Heart left ventricle (tissue), 16 donors: ENCODE measurements at places on chromosomes 12 and 14. TPM values are rescaled to one million over a fixed set of nuclear protein-coding genes. Genes with fewer than 3 reads are reported as not detected.

- H3K4me3 ChIP-seq, result no peak overlapping the region
- H3K27ac ChIP-seq, result no peak overlapping the region
- no peaks in the 10 kb centered on the region for H3K4me1 ChIP-seq
- no peaks in the 10 kb centered on the region for H3K36me3 ChIP-seq
- DNase-seq, result no peak
Observed at GRCh38 chr14:83764656-83765599, 1765.0 kb upstream of the FLRT2 start.

LRFN5 gene
- total RNA-seq, result 0.70 TPM

KCNJ8 gene
- total RNA-seq, result 74.4 TPM

DNA sequence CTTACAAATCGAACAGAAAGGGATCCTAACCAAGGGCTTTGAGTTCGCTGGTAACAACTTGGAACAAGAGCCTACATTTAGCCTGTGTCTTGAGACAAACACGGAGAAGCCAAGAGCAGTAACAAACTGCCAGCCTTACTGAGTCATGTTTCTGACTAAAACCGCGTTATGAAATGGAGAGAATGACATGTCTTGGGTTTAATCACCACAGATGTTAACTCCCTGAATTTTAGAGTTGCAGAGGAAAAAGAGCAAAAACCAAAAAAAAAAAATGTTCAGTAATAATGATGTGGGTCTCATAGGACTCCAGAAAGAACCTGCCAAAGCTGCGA, 1.0 kb downstream of the BLTP3B start:
- no peaks in the 10 kb centered on the region for H3K36me3 ChIP-seq
- H3K4me3 ChIP-seq, result peak overlapping the region; percentile 98
- no peak for DNase-seq
- H3K27me3 ChIP-seq, result no peaks in the 10 kb centered on the region

- peak within 1 kb of the TSS; percentile 81 for H3K4me3 ChIP-seq
- no peaks in the 10 kb centered on the region for H3K4me1 ChIP-seq
- peak; percentile 63 for DNase-seq
- peak within 1 kb of the TSS; percentile 87 for H3K27ac ChIP-seq
- no peaks in the 10 kb centered on the region for H3K27me3 ChIP-seq
Observed at GRCh38 chr12:51270067-51270950, at the start of gene SMAGP. Gene SMAGP, minus strand, starts transcription at chr12:51270415. Its CDS starts 1,137 bp downstream, at chr12:51269278.

DNA sequence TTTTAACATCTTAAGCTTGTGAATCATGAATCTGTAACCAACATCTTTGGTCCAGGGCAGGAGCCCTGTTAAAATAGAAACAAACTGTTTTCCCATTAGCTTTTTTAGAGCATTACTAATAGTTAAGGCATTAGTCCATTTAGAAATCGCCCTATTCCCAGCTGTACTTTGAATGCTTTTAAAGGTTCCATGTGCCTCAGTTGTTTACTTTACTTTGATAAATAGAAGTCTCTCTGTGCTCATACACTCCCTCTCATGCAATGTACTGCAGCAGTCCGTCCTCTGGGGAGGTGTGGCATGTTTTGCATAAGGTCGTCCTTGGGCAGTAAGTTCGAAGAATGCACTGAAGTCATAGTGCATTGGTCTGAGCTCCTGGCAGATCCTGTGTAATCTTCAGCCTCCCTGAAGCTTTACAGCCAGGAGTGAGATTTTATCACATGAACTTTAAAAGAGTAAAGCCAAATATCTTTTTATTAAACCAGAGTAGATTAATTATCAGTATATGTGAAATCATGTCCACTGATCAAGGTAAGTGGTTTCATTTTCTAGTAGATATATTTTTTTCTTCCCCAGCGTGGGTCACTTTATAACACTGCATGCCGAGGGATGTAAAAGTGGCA, 134.7 kb downstream of the FGD4 start:
- H3K36me3 ChIP-seq, result no peaks in the 10 kb centered on the region
- DNase-seq, result peak; percentile 57
- H3K4me1 ChIP-seq, result peaks cover 27% of the 10 kb centered on the region
- no peaks in the 10 kb centered on the region for H3K27me3 ChIP-seq
- peak overlapping the region; percentile 77 for H3K27ac ChIP-seq

ALDH1L2 gene
- total RNA-seq, result 4.1 TPM

- no peaks in the 10 kb centered on the region for H3K27me3 ChIP-seq
- H3K4me3 ChIP-seq, result no peak overlapping the region
- DNase-seq, result no peak
- no peaks in the 10 kb centered on the region for H3K4me1 ChIP-seq
Observed at GRCh38 chr14:38391334-38391733, 135.4 kb upstream of the CLEC14A start.

DNA sequence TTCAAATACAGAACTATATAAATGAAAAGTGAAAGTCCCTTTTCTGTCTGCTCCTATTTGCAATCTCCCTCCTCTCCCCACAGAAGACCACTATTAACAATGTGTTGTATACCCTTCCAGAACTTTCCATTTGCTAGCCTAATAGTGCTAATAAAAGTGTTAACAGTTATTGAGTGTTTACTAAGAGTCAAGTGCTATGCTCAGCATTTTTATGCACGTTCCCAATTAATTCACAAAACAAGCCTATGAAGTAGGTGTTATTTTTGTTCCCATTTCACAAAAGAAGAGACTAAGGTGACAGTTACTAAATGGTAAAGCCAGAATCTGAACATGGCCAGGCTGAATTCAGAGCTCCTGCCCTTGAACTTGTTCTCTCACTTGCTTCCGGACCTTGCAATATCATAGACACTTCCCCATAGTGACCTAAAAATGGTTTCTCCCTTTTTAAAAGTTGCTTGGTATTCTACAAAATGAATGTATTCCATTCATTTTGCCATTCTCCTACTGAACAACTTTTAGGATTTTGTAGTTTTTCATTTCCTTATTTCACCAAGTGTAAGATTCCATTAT, 1.6 kb upstream of the PRKAB1 start:
- no peak for DNase-seq
- peaks cover 41% of the 10 kb centered on the region for H3K4me1 ChIP-seq
- no peak overlapping the region for H3K4me3 ChIP-seq
- no peaks in the 10 kb centered on the region for H3K36me3 ChIP-seq

CIDEB gene
- total RNA-seq, result 5.9 TPM

SRGAP1 gene
- total RNA-seq, result 5.8 TPM

PRR4 gene
- total RNA-seq, result not detected

SCN8A gene
- 0.97 TPM for total RNA-seq

- H3K4me1 ChIP-seq, result peaks cover 11% of the 10 kb centered on the region
- no peaks in the 10 kb centered on the region for H3K27me3 ChIP-seq
- no peak for DNase-seq
- no peak overlapping the region for H3K27ac ChIP-seq
- no peaks in the 10 kb centered on the region for H3K36me3 ChIP-seq
Observed at GRCh38 chr12:46774322-46774633, 51.5 kb downstream of the SLC38A4 start.
